GM12878 (cell line): ENCODE measurements at places on chromosomes 2 and 18. TPM values are rescaled to one million over a fixed set of nuclear protein-coding genes. Genes with fewer than 3 reads are reported as not detected.

DNA sequence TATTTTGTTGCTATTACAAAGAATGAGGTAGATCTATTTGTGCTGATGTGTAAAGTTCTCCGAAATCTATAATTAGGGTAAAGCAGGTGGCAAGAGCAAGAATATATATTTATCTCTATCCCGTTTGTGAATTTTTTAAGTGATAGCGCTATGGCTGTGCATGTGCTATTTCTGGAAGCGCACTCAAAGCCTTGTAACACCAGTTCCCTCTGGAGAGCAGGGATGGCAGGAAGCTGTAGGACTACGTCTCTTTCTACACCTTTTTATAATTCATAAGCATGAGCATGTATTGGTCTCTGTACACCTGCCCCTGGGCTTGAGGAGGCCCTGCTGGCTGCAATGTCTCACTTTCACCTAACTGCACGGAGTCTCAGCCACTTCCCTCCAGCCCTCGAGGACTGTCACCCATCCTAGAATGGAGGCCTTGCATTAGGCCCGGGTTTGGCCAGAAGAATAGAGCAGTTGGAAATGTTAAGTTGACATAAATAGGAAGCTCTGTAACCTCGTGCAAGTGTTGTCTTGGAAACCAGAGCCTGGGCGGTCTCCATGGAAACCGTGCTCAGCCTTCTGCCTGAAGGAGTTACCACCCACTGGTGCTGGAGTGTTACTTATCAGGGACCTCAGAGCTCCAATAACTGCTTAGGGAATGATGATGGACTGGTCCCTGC lies 20.9 kb downstream of the ITM2C start:
- DNase-seq, result no peak

DNA sequence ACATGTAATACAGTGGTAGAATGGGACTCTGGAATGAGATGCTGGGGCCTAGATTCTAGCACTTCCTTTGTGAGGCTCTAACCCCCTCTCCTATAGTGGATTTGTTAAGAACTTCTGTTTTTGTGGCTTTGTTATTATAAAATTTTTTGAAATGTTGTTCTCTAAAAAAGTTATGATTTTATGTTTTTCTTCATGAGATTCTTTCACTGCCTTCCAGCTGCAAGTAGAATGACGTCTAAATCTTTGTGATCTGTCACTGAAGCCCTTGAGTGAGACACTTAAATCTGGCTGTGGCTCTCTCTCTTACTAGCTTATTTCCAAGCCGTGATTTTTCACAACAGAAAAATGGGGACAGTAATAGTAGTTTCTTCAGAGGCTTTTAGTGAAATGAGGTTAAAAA lies 1.6 kb downstream of the CASP8 start:
- no peak for DNase-seq

DNA sequence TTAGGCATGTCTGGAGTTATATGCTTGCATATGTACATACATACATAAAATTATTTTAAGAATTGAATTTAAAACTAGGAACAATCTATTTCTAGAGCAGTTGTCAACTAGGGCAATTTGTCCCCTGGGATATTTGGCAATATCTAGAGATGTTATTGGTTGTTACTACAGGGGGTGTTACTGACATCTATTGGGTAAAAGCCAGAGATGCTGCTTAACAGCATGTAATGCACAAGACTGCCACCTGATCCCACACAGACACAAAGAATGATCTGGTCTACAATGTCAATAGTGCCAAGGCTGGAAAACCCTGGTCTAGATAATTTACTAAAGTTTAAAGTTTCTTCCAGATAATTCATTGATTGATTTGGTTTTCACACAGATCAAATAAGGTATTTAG lies 185.3 kb downstream of the NYAP2 start:
- DNase-seq, result no peak

Gene EHD3
- 7.4 and 8.1 TPM in 2 replicates for polyA plus RNA-seq

DNA sequence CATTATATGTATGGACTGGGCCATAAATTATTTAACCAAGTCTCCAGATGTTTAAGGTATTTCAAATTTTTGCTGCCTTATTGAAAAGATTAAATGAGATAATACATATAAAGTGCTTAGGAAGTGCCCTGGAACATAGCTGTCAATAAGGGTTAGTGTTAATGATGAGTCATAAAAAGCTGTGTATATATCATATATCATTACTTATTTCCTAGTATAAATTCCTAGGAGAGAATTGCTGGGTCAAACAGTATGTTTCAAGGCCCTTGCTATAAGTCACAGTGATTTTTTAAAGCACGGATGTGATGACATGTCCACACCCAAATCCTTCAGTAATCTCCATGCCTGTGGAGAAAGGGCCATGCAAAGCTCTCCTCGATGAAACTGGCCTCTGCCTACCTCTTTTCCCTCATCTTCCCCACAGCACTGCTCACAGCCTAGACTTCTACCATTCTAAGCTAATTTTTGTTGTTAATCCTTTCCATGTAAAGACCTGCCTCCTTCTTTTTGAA lies 8.5 kb downstream of the ZNF2 start:
- no peak for DNase-seq

Gene CDH2
- 0.22 and 0.25 TPM in 2 replicates for polyA plus RNA-seq

DNA sequence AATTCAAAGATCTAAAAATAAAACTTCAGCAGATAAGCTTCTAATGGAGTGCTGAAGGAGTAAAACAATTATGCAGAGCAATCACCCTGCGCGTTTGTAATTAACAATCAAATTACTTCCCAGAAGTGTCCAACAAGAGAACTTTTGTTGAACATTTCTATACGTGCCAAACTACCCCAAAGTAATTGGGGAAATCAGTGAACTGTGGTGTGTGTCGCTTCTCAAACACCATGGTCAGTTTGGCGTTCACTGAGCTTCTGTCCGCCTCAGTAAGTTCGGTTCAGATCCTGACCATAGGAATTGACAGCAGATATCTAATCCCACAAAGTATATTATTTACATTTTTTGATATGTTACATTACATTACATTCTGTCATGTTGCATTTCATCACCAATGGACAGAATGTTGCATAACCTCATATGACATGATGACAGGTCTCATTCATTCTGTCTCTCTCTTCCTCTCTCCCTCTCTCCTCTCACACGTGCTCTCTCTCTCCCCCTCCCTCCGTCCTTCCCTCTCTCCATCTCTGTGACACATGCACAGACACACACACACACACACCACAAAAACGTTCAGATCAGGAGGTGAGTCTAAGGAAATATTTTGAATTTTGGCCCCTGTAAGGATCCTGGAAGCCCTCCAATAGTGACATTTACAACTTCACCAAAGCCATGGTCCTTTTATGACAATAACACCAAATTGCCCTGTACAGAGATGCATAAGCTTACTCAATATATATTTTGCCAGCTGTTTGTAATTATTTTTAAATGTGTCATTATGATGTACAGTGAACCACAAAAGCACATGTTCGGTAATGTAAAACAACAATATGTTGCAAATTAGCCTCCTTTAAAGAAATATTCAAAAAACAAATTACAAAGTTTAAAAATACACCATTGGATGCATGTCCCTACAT lies 269.2 kb downstream of the FIGN start:
- no peak for DNase-seq

GRCh38 chr2:19020144-19021099 lies 338.0 kb downstream of the OSR1 start:
- no peak for DNase-seq

DNA sequence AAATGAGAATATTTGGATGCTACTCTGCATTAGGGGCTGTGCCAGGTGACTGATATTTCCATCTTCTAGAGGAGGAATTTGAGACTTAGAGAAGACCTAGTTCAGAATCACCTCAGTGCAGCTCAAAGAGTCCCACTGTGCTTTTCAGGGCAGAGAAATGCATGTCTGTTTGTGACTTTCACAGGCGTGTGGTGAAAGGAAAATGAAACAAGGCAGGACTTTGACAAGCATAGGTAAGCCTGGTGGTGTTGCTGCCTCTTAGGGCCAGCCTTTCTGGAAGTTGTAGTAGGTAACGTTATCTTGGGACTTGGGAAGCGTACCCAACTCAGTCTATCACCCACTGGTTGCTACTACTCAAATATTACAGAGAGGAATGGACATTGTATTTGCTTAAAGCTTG lies 2.6 kb downstream of the GPR39 start:
- no peak for DNase-seq

Gene FOXI3
- polyA plus RNA-seq, result not detected in 2 replicates

- DNase-seq, result no peak
These were observed 87.2 kb upstream of the ZEB2 start for GRCh38 chr2:144607099-144607498.
